ENCODE measurements at places on chromosomes 2 and 18.
A peak's percentile ranks its signal among the peaks of the same experiment; 100 is the strongest.

- no peak for DNase-seq
Measured at GRCh38 chr2:151649966-151650365, 84.3 kb downstream of the NEB start.

DNA sequence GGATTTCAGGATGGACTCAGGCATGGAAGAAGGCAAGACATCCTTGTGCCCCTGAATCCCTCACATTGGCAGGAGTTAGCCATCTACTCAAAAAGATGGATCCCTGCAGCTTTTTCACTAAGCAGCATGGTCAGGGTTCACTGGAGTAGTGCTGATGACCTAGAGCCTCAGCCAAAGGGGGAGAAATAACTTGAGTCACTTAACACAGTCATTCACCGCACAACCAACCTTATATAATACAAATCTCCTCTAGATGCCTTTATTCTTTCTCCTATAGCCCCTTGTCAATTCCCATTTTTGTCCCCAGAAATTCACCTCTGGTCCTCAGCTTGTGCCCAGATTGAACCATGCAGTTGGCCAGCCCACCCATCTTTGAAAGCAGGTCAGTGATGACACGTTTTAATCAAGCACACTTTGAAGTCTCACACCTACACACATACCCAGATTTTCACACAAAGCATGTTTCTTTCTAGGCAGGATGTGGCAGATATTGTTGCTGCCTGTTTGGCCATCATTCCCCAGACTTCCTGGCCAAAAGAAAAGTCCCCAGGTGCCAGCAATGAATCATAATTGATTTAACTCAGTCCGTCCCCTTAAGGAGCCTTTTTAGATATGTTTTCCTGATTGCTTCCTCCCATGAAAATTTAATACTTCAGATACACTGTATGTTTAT, 84.2 kb downstream of the LBH start:
- DNase-seq, result no peak

DNA sequence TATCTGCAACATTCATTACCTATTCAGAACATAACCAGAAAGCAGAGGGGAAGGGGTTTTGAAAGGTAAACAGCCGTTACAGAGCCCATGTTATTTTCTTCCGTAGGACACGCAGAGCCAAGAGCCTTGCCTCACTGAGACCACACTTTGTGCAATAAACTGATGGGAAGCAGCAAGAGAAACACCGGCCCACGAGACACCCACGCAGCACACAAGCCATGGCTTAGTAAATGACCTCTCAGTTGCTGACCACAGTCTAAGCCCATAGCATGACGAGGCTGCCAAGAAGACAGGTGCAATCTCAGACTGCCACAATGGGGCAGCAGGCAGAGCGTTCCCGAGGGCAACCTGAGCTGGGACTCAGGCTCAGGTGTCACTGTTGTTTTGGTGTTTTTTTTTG, 59.6 kb downstream of the CABYR start:
- DNase-seq, result no peak

GRCh38 chr2:177245010-177245422, 19.5 kb downstream of the NFE2L2 start:
- no peak for DNase-seq

DNA sequence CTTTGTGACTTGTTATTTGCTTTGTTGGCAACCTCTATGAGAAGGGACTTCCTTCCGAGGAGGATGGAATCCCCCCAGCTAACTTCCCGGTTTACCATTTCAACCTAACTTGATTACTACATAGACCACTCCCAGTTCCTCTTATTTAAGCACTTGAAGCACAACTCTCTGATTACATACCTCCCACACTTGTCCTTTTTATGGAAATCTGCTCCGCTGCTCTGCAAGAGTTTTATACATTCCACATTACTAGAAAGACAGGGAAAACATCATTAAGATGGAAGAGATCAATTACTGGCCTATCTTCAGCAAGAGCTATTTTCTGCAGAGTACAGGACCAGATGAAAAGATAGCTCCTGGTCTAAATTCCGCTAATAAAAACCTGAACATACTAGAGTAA, 160.0 kb upstream of the PGAP1 start:
- no peak for DNase-seq

GRCh38 chr2:890791-891190, 59.9 kb upstream of the SNTG2 start:
- DNase-seq, result no peak

GRCh38 chr2:42233976-42234441, 64.9 kb downstream of the EML4 start:
- DNase-seq, result no peak

DNA sequence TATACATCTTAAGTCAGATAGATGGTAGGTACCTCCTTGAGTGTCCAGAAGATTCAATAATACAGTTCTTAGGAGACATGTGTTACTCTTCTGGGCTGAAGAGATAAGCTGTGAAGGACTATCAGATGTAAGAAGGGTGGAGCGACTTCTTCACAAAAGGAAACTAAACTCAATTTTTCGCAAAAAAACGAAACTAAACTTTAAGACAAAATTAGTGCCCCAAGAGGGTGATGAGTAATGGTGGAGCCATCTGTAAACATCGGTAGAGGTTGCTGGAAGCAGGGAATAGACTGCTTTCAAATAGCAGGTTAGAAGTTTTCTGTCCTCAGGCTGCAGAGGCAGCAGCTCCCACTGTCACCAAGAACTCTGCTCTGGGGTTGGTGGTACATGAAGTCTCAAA, 111.6 kb upstream of the TACR1 start:
- no peak for DNase-seq

DNA sequence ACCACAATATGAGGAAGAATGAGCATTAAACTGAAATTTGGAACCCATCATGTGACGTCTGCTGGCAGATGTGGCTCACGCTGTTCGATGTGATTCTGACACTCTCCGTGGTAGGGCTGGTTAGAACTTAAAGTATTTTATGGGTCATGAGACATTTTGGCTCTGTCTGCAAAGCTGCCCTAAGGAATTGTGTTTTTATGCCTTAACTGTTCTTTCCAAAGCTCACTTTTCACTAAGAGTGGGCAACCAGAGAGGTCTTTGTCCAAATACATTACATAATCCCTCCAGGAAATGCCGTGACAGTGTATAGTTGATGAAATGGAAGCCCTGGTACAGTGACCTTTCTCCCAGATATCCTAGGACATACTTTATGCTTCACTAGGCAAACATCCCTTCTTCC, 119.1 kb downstream of the AQP4 start:
- DNase-seq, result no peak

GRCh38 chr2:207166349-207167098, 776 bp upstream of the KLF7 start:
- DNase-seq, result peak; percentile 53

GRCh38 chr18:29436459-29436858, 1259.5 kb upstream of the CDH2 start:
- DNase-seq, result no peak

DNA sequence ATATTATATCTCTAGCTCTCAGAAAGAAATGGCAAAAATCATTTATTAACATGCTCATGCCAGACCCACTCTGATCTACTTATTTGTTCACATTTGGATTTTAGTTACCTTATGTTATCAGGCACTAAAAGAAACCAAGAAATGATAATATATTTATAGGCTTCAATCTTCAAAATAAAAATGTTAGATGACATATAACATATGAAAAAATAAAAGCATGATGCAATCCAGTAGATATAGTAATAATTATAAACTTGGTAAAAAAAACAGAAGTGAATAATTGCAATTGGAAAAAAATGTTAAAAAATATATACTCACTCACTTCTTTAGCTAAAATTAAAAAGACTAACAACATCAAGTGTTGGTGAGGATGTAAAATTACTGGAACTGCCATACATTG, 248.3 kb upstream of the VRK2 start:
- DNase-seq, result no peak

GRCh38 chr2:126370201-126370600, 285.8 kb upstream of the GYPC start:
- no peak for DNase-seq

DNA sequence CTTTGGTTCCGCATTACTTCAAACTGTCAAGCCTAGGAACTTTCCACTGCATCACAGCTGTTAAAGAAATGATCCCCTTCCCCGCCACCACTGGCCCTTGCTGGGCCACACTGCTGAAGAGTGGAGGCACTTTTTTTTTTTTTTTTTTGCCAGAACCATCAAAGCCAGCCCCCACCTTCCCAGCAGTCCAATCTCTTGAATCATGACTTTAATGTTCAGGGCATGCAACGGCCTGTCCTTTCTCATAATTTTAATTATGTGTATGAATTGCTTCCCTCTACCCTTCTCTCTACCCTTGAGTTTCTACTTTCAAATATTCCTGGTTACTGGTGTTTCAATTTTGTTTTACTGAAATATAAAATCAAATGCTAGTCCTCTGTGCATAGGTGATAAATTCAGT, 102.1 kb upstream of the LMAN1 start:
- no peak for DNase-seq

DNA sequence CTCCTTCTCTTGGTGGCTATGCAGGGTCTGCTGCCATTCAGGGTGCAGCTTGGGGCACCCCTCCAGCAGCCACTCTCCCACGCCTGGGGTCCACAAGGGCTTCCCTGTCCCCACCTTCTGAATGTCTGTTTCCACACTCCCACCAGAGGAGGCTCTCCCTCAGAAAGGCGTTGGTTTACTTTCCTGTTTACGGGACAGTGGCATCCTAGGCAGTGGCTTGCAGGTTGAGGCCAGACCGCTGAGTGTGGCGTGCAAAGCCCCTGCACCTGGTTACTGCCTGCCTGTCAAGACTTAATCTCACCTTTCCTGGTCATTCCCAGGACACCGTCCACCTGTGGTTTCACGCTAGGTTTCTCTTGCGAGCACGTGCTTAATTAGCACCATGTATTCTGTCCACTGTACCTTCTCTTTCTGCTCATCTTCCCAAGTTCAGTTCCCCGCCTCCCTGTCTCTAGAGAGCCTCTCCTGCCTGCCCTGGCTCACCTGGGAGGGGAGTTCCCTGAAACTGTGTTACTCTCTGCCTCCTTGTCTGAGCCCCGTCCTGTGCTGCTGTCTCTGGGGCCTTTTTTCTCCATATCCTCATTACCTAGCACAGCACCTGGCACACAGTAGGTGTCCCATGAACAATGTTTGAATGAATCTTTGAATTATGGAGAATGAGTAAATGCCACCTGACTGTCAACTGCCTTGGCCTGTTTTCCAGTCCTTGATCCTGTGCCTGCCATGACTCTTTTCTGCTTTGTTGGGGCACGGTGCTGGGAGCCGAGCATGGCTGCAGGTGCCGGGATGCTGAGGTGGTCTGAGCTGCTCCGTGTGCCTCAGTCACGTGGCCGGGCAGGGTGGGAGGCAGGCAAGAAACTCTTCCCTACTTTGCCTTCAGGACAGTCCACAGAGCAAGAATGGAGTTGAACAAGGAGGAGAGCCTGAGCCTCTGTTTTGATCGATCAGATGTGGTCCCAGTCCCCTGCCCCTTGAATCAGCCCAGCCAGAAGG, 56.4 kb downstream of the ARHGEF4 start:
- no peak for DNase-seq

- DNase-seq, result no peak
Measured at GRCh38 chr2:20192781-20193180, 32.1 kb downstream of the SDC1 start.

DNA sequence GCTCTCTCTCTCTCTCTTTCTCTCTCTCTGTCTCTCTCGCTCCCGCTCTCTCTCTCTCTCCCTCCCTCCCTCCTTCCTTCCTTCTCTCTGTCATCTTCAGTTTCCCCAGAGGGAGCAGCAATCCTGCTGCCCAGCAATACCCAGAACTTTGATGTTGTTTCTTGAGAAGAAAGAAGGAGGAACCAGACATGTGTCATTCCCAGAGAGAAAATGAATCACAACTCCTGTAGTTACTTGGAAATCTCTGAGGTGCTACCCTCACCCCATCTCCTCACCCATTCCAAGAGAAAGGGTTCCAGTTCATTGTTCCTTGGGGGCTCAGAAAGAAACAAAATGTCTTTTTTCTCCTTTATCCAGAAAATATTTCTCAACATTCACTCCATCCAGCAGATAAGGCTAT, 449.1 kb downstream of the TNS1 start:
- no peak for DNase-seq

DNA sequence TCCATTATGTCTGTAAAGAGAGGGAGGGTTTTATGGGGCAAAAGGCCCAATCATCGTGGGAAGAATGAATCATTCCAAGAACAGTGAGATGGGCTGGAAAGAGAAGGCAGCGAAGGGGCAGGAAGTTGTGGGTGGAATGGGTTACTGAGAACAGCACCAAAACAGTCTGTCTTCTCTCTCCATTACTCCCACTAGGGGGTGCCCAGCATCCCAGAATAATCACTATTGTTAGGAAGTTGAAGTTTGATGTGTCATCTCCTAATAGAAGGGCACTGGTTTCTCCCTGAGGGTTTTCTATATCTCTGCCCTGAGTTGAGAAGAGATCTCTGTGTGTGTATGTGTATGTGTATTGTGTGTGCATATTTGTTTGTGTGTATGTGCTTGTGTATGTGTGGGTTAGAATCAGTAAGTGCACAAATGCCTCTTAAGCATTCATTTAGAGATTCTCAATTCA, 76.6 kb upstream of the MAP4K3 start:
- no peak for DNase-seq

- DNase-seq, result no peak
Measured at GRCh38 chr2:100283724-100284501, 38.4 kb downstream of the LONRF2 start.

GRCh38 chr2:120993661-120994060, 258.0 kb downstream of the GLI2 start:
- no peak for DNase-seq

DNA sequence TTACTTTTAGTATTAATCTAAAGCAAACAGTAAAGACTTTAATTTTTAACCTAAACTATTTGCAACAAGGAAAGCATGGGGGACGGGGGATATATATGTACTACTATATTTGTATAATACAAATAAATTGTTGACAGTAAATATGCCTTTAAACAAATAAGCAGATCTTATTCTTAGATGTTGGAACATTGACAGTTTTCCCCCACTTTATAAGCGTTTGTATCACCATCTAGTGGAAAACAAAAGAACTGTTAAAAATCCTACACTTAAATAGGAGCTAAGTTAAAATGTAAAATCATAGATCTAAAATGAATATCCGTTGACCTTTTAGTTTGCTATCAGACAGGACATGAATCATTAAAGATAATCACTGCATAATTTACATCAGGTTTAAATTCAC, 50.0 kb downstream of the RBBP8 start:
- DNase-seq, result no peak

DNA sequence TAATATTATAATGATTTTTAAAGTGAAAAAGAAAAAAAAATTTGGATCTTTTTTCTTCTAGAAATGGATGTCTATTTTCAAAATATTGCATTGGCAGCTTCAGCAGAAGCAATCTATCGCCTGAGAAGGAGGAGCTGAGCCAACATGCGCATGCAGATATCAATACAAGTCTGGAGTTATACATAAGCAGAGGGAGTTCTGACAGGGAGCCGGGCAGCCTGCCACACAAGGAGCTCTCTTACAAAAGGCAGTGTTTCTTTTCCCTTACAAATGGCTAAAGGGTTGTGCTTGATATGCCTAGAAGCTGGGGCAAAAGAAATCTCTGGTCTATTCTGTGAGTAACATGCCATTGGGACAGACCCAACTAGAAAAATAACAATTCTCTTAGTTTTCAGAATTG, 291.9 kb upstream of the TRIB2 start:
- no peak for DNase-seq

GRCh38 chr2:222915092-222915957, 54.5 kb downstream of the ACSL3 start:
- DNase-seq, result no peak

Data from NCI-H1417 treated with DMSO at 0.1 percent for 48 hours (cell line).